Chondrocyte (in vitro differentiated cells): ENCODE measurements at places on chromosomes 7 and 10.

DNA sequence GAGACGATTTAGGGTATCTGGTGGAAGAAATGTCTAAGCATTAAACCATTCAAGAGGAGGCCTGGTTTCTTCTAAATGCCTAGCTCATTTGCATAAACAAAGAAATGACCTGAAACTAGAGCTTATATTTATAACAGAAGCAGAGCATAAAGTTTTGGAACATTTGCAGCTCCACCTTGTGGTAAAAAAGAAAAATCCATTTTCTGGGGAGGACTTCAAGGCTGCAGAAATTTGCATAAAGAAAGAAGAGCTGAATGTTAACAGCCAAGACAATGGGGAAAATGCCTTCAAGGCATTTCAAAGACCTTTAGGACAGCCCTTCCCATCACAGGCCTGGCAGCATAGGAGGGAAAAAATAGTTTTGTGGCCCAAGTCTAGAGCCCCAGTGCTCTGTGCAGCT lies 362.0 kb downstream of the ZNF248 start:
- no peak overlapping the region for H3K27ac ChIP-seq
- H3K4me3 ChIP-seq, result no peak overlapping the region
- no peak for DNase-seq
- no peaks in the 10 kb centered on the region for H3K36me3 ChIP-seq
- no peaks in the 10 kb centered on the region for H3K27me3 ChIP-seq
- H3K4me1 ChIP-seq, result no peaks in the 10 kb centered on the region

GRCh38 chr7:105219771-105220160 lies 169.0 kb downstream of the SRPK2 start:
- H3K4me1 ChIP-seq, result peaks cover 53% of the 10 kb centered on the region
- peak overlapping the region; percentile 43 for H3K27ac ChIP-seq
- peaks cover 4% of the 10 kb centered on the region for H3K36me3 ChIP-seq
- H3K27me3 ChIP-seq, result no peaks in the 10 kb centered on the region
- no peak overlapping the region for H3K4me3 ChIP-seq

- no peak overlapping the region for H3K4me3 ChIP-seq
- peaks cover 27% of the 10 kb centered on the region for H3K4me1 ChIP-seq
- DNase-seq, result no peak
- no peak overlapping the region for H3K27ac ChIP-seq
- no peaks in the 10 kb centered on the region for H3K36me3 ChIP-seq
Measured at GRCh38 chr7:33804140-33804660, 101.1 kb upstream of the BMPER start.

- peaks cover 70% of the 10 kb centered on the region for H3K4me1 ChIP-seq
- DNase-seq, result no peak
- no peaks in the 10 kb centered on the region for H3K36me3 ChIP-seq
- peak overlapping the region; percentile 87 for H3K27ac ChIP-seq
- no peak overlapping the region for H3K4me3 ChIP-seq
Measured at GRCh38 chr10:44180321-44181168, 204.4 kb downstream of the CXCL12 start.

DNA sequence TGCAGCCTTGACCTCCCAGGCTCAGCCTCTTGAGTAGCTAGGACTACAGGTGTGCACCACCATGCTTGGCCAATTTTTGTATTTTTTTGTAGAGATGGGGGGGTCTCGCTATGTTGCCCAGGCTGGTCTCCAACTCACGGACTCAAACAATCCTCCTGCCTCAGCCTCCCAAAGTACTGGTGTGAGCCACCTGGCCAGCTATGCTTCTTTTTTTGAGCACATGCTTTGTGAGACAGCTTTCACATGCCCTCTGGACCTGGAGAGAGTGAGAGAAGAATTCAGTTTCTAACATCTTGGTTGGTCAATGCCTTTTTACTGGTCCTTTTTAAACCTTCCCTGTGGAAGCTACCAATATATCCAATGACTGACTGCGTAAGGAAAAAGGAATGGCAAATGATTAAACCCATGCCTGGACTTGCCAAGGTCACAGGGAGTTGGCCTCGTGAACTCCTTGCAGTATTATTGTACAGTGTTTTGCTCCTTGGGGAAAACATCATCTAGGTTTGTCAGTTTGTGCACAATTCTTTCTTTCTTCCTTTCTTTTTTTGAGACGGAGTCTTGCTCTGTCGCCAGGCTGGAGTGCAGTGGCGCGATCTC lies 6.2 kb upstream of the FOXK1 start:
- H3K27ac ChIP-seq, result no peak overlapping the region
- H3K36me3 ChIP-seq, result no peaks in the 10 kb centered on the region
- H3K27me3 ChIP-seq, result no peaks in the 10 kb centered on the region
- H3K4me3 ChIP-seq, result no peak overlapping the region
- H3K4me1 ChIP-seq, result peaks cover 5% of the 10 kb centered on the region

DNA sequence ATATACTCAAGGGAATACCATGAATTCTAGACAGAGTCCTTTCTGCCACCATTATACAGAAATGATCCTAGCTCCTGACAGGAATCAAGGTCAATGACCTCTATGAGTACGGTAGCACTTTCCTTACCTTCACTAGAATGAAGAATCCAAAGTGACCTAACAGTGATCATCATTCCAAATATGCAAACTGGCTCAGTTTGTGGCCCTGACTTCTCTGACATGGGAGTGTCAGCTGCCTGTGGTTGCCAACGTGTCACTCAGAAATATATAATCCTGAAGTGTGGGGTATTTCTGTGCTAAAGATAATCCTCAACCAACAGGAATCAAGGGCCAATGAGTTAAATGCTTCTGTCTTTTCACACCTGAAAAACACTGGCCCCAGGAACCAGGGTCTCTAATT lies 45.7 kb downstream of the COPG2 start:
- peaks cover 12% of the 10 kb centered on the region for H3K36me3 ChIP-seq
- no peak for DNase-seq
- no peak overlapping the region for H3K4me3 ChIP-seq
- H3K27ac ChIP-seq, result no peak overlapping the region
- H3K4me1 ChIP-seq, result no peaks in the 10 kb centered on the region
- H3K27me3 ChIP-seq, result no peaks in the 10 kb centered on the region
